ENCODE measurements at places on chromosomes 3 and 15. TPM values are rescaled to one million over a fixed set of nuclear protein-coding genes. Genes with fewer than 3 reads are reported as not detected.

GRCh38 chr15:39312984-39313383, 267.9 kb upstream of the THBS1 start:
- no peak for DNase-seq

GRCh38 chr3:86594838-86595237, 396.1 kb downstream of the VGLL3 start:
- no peak for DNase-seq

DNA sequence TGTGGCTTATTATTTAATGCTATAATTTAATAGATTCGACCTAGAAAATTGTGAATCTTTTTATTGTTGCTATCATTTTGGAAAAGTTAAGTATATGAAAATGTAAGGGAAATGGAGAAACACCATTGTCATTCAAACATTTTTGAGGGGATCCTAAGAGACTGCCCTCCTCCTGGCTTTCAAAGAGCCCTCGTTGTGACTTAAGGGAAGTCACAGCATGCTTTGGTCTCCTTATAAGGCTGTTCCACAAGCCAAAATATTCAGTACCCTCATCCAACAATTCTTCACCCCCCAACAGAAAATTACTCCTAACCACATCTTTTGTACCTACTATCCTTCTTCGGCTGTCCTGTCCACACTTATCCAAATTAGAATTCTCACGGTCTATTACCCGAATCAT, 140.2 kb downstream of the GBE1 start:
- no peak for DNase-seq

- no peak for DNase-seq
Measured at GRCh38 chr3:30749230-30749629, 142.8 kb downstream of the TGFBR2 start.

DNA sequence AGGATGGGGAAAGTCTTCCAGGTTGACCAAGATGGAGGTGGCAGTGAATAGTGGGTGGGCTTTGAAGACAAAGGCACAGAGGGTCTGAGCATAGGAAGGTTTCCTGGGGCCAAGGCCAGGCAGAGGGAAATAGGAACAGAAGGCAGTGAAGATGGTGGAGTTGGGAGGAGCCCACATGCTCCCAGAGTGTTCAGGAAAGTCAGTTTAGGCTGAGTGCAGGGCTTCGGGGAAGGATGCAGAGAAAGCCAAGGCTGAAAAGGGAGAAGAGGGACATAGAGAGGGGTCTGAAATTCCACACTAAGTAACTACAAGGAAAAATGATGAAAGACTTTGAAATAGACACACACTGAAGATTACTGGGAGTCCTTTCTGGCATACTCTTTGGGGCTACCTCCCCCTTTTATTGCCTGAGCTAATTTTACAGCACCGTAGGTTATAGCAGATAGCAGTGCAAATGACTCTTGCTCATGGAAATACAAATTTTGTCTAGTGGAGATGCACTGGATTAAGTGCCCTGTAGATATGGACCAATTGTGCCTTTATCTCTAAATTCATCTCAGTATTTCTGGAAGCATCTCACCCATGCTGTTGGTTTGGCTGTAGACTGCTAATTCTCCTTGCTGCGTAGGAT, 3.8 kb downstream of the CX3CR1 start:
- no peak for DNase-seq

FOXL2 gene
- not detected for total RNA-seq

NPAP1 gene
- 0.11 TPM for total RNA-seq

DNA sequence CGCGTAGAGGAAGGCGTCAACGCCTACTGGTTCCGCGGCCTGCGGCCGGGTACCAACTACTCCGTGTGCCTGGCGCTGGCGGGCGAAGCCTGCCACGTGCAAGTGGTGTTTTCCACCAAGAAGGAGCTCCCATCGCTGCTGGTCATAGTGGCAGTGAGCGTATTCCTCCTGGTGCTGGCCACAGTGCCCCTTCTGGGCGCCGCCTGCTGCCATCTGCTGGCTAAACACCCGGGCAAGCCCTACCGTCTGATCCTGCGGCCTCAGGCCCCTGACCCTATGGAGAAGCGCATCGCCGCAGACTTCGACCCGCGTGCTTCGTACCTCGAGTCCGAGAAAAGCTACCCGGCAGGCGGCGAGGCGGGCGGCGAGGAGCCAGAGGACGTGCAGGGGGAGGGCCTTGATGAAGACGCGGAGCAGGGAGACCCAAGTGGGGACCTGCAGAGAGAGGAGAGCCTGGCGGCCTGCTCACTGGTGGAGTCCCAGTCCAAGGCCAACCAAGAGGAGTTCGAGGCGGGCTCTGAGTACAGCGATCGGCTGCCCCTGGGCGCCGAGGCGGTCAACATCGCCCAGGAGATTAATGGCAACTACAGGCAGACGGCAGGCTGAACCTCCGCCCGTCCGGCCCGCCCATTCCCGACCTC, 4.1 kb downstream of the ISLR2 start:
- no peak for DNase-seq

DNA sequence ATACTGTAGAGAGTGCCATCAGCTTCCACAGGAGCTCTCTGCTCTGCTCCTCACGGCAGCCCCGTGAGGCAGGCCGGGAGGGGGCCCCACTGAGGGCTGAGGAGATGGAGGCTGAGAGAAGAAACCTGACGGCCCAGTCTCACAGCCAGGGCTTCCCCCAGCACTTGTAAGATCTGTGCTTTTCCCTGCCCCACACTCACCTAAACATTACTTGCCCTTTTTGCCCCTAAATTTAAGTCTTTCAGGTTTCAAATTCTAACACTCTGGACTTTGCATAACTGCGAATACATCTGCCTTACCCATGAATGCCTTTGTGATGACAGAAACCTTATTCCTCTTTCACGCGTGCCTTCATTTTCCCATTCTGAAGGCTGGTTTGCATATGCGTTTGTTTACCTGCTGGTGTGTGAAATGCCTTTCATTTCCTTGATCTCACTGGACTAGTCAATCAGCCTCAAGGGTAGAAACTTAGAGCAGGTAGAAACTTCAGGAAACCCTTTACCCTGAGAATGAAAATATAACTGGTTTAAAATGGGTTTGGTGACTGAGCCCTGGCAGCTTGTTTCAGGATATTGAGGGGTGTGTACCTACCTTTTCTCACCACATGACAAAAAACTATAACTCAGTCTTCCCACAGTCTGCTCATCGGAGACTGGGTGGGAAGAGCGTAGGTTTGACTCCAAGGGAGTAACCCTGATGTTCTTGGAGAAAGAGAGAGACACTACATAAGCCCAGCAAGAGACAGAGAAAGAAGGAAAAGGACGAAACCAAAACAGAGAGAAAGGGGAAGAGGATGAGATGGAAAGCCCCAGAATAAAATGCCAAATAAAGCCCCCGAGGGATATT, 20.1 kb downstream of the SLC12A8 start:
- DNase-seq: no peak

DNA sequence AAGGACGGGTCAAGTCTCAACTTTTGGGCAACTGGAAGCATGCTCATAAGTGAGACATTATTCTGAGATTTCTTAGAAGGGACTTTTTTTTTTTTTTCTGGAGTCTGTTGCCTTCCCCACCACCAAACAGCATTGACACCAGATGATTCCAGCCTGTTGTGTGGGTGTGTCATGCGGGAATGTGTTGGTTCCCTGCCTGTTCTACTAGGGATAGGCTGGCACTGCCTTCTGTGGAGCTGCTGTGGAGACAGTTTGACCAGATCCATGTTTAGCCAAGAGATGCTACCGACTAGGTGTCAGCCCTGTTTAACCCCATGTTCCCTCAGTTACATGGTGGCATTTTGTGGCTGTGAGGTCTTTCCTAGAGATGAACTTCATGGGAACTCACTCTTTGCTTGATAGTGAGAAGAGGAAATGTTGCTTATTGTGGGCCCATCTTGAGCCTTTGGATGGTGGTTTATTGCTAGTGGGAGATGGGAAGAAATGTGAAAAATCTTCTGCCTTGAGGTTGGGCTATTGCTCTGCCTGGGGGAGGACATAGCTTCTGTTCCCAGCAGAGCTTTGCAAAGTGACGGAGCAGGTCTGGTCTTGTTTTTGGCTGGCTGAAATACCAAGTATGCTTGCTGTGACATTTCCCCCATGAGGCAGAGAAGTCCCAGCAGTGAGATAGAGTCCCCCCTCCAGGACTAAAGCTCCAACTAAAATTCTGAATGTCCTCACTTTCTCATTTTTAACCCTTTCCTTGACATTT, 31.3 kb downstream of the TRAK1 start:
- no peak for DNase-seq

CELF6 gene
- total RNA-seq: 1.7 TPM

GRIP2 gene
- total RNA-seq: 1.2 TPM

DNA sequence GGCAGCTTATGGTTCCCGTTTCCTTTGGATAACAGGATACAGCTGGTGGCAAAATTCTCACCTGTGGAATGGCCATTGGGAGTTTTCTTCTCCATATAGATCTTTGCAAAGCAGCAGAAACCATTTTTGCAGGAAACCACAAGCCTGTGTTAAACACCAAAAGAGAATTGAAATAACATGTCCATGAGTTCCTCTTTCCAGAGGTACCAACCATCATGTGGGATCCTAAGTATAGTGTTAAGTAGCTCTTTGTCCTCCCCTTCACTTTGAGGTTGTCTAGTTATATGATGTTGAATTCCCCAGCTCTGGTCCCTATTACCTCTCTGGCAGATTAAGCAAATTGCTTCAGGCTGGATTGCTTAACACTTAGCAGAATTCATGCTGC, 94.9 kb downstream of the AKAP13 start:
- no peak for DNase-seq

DNA sequence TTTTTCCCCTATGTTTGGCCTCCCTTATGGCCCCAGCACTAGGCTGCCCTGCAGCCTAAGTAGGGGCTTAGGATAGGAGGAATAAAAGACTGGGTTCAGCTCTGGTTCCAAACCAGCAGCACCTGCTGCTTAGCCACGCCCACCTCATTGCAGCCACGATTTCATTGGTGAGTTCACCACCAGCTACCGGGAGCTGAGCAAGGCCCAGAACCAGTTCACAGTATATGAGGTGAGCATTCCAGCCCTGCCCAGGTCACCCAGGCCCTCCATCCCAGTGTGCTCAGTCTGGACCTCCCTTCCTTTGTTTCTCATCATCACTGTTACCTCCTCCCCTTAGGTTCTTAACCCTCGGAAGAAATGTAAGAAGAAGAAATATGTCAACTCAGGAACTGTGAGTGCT, 11.5 kb downstream of the CPNE9 start:
- no peak for DNase-seq

GOLGA8G gene
- not detected for total RNA-seq

ABI3BP gene
- 27.2 TPM for total RNA-seq

- no peak for DNase-seq
Measured at GRCh38 chr15:66076591-66077319, 176.8 kb downstream of the MEGF11 start.
